ENCODE measurements at places on chromosomes 6 and 20.
A peak's percentile ranks its signal among the peaks of the same experiment; 100 is the strongest.

- DNase-seq = no peak
These were observed 45.2 kb downstream of the UTRN start for GRCh38 chr6:144330017-144330987.

- DNase-seq = no peak
These were observed 180.0 kb downstream of the GJA1 start for GRCh38 chr6:121615493-121615892.

DNA sequence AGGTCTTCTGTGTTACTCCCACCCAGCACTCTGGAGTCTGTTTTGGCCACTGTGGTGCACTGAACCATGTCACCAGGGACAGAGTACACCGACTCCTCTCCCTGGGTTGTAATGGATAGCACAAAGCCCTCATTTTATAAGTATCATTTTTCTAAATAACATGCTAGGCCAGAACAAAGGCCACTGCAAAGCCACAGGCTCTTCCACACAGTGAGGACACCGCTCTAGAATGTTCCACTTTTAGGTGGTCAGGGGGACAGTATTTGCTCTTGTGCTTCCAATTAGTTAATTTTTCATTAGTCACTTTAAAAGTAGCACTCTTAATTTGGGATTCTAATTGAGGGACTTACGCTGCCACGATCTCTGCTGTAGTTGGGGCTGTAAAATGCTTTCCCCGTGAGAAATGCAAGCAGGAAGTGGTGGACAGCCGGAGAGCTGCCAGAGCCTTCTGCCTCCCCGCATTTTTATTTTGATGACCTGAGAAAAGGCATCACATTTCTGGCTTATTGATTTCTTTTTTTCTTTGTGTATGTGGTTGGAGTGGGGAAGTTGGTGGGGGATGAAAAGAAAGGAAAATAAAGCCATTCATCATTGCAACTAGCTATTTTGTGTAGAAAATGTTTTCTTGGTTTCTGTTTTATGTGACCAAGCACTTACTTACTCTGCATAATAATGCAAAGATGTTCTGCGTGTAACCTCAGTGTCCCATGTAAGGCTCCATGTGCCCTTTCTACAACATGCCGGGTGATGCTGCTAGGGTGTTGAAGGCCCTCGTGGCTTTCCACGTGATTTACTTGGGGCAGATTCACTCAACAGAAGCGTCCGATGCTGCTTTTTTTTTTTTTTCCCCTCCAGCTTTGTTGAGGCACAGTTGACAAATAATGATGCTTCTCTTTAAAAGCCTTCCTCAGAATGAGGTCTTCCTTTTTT, 195.9 kb downstream of the SASH1 start:
- DNase-seq = no peak

DNA sequence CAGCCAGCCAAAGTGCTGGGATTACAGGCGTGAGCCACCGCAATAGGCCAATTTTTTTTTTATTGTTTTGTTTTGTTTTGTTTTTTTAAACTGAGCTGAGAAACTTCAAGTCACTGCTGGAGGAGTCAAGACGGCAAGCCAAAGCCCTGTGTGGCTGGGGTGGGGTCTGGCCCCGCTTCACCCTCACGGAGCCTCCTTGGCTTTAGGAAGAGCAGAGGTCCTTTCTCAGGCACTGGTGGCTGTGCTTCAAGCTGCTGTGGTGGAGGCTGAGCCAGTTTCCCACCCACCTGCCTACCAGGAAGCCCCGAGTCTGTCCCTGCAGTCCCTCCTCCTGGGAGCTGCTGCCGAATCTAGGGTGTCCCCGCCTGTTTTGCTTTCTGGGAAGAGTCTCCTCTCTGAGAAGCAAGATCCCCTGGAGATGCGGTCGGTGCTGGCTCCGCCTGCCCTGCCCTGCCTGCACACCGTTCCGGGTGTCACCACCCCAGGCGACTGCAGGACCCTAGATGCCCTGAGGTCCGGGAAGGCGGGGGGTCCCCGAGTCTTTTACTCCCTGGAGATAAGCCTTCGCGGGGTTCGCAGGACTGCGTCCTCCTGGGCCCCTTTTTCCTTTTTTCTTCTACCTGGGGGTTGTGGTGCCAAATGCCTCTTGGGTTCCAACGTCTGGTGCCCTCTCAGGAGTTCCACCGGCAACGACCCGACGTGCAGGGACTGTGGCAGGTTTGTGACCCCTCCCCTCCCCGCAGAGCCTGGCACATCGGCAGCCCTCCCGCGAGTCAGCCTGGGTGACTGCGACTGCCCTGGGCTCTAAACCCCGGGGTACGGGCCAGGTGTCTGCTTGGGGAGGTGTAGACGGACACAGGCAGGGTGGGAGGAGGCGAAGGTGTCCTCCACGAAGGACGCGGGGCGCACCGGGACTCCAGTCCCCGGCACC, 100.7 kb downstream of the TAF4 start:
- DNase-seq = no peak

DNA sequence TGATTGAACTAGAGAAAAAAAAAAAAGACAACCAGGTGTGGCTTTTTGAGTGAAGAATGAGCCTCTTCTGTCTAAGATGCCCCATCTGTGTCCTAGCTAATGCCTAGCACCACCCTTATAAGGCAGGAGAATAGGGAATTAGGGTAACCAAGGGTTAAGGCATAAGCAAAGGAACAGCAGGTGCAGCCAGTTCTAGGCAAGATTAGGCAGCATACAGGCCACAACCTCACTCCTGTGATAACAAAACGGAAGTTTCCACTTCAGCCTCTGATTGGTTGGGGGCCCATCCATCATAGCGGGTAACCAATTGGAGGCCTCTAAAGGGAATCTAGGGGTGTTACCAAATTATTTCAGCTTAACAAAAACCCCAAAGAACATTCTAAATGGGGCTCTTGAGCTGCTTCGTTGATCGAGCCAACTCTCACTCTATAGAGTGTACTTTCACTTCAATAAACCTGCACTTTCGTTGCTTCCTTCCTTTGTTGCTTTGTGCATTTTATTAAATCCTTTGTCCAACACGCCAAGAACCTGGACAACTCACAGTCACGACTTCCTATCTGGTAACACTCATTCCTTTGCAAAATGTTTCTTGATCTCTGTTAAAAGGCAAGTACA, 61.9 kb upstream of the TAGAP start:
- peak; percentile 82 for DNase-seq

DNA sequence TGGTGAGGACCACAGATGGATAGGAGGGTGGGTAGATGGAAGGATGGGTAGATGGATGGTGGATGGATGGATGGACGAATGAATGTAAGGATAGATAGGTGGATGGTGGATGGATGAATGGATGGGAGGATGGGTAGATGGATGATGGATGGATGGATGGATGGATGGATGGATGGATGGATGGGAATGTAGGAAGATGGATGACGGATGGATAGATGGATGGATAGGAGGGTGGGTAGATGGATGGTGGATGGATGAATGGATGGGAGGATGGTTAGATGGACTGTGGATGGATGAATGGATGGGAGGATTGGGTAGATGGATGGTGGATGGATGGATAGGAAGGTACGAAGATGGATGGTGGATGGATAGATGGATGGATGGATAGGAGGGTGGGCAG, 51.1 kb downstream of the BPIFB1 start:
- no peak for DNase-seq

DNA sequence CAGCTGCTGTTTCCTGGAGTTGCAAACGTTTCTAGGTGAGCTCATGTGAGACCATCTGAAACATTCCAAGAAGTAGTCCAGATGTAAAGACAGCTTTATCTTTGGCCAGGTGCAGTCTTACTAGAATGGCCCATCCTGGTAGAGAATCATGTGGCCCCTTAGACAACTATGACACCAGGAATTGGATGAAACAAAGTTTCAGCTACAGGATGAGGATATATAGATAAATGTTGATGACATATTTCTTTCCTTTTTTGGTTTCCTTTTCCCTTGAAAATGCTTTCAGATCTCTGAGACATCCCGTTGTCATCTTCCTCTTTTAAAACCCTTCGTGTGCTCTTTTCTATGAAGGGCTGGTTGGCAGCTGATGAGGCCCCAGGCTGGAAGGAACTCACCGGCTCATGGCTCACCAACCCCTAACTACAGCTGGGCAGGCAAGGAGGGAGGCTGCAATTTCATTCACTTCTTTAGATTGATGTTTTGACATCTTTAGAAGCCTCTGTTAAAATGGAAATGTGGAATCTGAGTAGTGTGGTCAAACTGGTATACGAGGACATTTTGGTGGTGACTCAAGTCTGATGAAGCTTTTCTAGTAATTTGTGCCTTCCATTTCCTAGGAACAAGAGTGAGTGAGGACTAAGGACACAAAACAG, 167.9 kb upstream of the TNFAIP3 start:
- DNase-seq = no peak

DNA sequence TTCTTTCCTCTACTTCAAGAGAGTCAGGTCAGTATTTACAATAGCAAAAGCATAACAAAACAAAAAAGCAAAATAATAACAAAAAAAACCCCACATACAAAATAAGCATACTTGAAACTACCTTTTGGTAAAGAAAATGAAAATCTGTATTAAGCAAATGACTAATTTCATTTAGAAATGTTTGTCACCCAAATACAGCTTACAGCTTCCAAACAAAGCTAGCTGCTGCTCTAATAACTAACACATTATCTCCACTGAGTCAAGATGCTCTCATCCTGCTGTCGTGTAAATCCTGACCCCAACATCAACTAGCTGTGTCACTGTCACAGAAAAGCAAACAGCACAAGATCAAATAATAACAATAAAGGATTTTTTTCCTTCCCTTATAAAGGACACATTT, 21.7 kb downstream of the MAP7 start:
- no peak for DNase-seq

DNA sequence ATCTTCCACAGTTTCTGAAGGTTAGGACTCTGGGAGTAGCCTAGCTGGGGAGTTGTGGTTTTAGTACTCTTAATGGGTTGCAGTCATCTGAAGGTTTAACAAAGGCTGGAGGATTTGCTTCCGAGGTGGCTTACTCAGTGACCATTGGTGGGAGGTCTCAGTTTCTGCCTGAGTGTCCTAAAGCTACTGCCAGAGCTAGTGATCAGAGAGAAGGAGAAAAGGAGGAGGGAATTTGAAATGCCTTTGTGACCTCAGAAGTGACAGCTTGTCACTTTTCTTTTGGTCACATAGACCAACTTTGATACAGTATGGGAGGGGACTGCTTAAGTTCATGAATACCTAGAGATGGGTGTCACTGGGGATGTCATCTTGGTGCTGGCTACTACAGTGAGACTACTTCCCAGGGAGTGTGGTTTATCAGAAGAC, 41.3 kb downstream of the NCOA3 start:
- no peak for DNase-seq

GRCh38 chr6:163346497-163346961, 68.0 kb upstream of the QKI start:
- peak; percentile 61 for DNase-seq

- no peak for DNase-seq
These were observed 525 bp downstream of the FAM229B start for GRCh38 chr6:112087916-112088315.

- no peak for DNase-seq
These were observed 2.1 kb upstream of the GATA5 start for GRCh38 chr20:62477669-62478455.

DNA sequence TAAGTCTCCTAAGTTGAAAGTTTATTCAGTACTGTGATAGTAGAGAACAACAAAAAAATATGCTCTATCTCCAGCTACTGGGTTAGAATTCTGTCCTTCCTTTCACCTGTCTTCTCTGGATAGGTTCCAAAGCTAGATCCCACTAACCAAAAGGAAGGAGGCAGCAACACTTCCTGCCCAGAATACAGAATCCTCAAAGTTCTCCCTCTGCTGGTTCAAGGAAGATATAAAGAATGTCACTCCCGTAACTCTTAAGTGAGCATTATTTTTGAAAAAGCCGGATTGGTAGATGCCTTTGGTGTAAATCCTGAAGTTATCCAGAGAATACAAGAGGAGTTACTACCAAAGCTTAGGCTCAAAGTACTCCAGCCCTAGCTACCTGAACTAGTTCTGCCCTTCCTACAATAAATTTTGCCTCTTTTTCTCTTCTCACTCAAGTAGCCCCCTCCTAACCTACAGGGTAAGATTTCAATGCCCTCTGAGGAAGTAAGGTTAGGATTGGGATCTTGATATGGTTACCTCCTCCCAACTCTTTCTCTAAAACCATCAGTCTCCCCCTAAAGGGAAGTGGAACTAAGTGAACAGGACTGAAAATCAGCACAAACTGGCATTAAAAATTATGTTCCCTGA, 26.0 kb upstream of the CRIP3 start:
- DNase-seq = no peak

DNA sequence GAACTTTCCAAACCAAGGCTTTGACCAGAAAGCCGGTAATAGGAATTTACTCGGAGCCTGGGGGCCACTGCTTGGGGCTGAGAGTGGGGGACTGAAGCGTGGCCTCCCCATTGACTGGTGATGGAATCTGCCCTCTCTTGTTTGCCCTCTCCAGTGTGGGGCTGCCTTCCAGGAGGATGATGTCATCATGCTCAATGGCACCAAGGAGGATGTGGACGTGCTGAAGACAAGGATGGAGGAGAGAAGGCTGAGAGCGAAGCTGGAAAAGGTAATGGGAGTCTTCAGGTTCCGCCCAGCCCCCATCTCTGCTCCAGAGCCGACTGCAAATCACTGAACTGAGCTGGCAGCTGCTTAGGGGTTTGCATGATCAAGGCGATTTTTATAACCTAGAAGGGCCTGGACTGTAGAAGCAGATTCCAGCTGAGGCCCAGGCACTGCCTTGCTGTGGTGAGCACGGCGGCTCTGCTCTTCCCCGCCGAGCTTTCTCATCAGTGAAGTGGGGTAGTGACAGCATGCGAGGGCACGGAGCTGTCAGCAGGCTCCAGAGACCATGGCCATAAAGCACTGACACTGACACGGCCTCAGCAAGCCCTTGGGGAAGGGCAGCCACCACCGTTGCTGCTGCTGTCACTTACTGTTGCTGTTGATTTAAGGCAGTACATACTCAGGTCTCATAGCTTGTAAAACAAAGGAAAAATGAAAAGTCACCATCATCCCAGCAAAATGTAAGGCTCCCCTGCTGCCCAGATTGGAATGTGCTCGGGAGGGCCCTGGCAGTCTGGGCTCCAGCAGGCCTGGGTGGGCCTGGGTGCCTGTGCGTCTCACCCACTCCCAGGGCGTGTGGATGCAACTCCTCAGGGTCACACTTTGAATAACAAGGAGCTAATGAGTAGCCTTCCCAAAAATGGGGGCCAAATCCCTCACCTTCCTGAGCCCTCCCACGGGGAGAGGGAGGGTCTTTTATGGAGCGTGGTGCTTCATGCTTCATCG, 11.1 kb upstream of the FAM209A start:
- DNase-seq = no peak

DNA sequence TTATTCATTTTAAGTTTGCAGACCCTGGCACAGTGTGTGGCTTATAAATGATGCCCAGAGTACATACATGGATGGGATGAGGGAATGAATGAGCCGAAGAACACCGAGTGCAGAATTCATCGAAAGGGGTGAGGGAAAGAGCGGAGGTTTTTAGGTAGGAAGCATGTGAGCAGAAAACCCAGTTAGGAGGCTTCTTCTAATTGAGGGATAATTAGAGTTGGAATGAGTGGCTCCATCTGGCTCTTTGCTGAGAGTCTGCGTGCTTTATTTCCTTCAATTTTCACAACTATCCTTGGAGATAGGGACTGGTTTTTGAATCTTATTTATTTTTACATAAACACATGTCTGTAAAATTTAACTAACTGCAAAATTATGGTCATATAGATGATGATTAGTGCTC, 150.7 kb downstream of the DOK5 start:
- DNase-seq = no peak

GRCh38 chr6:28543651-28544610, 18.2 kb downstream of the GPX5 start:
- DNase-seq = no peak

- no peak for DNase-seq
These were observed 7.6 kb downstream of the RPS21 start for GRCh38 chr20:62394248-62395245.

- no peak for DNase-seq
These were observed 122.2 kb downstream of the FYN start for GRCh38 chr6:111750753-111751673.

All from hypothalamus (tissue), 51 donors.